Left renal pelvis (tissue), 4 donors: ENCODE measurements at places on chromosomes 7 and 10.

- no peak for DNase-seq
These were observed 153.7 kb downstream of the CACNA2D1 start for GRCh38 chr7:82289889-82290288.

GRCh38 chr10:1522237-1522636, 215.1 kb downstream of the ADARB2 start:
- DNase-seq: no peak

- DNase-seq: no peak
These were observed 3.4 kb upstream of the IL6 start for GRCh38 chr7:22723637-22724036.

DNA sequence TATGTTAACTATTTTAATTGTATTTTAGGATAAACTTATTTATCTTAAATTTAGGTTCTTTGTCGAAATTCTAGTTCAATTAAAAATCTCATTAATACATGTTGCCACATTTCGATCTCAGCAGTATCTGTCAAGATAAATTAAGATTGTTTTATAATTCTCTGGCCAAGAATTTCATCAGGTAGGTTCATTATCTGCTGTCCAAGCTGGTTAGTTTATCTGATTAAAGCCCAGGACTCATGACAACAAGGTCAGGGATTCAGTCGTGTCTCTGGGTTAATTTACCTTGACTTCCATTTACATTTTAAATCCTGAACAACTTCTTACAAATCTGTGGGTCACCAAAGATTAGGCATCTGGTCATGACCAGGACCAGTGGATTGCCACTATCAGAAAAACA, 7.6 kb downstream of the STEAP4 start:
- no peak for DNase-seq

GRCh38 chr10:12945690-12946359, 55.7 kb downstream of the CCDC3 start:
- no peak for DNase-seq

- DNase-seq: no peak
These were observed 2.6 kb upstream of the NPSR1 start for GRCh38 chr7:34655384-34655783.

DNA sequence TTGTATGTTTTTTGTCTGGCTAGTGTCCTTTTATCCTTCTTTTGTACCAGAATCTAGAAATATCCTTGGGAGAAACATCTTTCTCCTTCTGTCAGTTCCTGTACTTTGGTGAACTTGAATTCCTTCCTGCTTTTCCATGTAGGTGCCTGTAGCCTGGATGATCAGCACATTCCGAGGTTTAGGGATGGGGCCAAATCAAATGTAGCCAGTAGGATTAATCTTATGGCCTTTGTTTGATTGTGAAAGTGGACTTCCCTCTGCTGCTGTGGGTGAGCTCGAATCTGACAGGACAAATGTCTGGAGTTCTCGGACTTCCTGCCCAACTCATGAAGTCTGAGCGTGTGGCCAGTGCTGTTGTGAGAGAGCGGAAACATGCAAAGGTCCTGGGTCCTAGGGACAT, 33.2 kb upstream of the NAMPT start:
- no peak for DNase-seq

GRCh38 chr10:84525120-84525806, 196.9 kb downstream of the CCSER2 start:
- DNase-seq: no peak

- no peak for DNase-seq
These were observed 144.1 kb downstream of the HERPUD2 start for GRCh38 chr7:35550831-35551230.

DNA sequence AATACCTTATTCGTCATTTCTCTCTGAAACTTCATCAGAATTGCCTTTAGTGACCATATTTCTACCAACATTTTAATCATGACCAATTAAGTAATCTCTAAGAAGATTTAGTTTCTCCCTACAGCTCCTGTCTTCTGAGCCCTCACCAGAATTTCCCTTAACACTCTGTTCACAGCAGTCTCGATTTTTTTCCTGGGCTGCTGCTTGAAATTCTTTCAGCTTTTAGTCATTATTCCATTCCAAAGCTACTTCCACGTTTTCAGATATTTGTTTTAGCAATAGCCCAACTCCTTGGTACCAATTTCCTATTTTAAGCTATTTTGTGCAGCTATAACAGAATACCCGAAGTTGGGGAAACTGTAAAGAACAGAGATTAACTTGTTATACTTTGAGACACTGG, 192.4 kb upstream of the DKK1 start:
- DNase-seq: no peak

DNA sequence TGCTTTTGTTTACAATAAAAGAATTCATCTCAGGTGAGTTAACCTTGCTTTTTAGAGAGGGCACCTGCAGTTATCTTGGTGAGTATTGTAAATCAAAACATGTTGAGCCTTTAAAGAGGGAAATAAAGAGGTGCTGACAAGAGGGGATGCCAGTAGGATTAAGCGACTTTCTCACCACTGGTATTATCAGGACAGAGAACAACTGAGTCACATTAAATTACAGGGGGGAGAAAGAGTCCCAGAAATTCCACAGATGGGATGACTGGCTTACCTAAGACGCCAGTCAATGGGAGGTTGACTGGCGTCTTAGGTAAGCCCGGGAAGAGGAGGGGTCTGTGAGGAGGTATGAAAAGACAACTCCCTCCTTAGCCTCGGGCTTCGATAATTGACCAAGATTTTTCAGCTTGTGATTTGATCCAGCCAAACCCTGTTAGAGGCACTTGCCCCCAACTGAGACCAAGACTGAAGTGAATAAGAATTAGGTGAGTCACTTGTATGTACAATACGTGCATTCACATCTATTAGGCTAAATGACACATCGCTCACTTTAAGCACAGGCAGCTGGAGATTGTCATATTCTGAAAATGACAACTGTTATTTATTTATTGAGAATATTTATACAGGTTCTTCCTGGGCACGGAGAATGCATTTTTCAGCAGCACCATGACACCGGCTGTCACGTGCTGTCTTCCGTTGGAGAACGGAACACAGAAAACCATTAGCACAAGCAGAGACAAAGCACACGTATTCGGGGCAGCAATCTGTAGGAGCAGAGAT, 117.6 kb downstream of the SEM1 start:
- DNase-seq: no peak

GRCh38 chr7:151146761-151147160, 20.7 kb downstream of the GBX1 start:
- DNase-seq: no peak

DNA sequence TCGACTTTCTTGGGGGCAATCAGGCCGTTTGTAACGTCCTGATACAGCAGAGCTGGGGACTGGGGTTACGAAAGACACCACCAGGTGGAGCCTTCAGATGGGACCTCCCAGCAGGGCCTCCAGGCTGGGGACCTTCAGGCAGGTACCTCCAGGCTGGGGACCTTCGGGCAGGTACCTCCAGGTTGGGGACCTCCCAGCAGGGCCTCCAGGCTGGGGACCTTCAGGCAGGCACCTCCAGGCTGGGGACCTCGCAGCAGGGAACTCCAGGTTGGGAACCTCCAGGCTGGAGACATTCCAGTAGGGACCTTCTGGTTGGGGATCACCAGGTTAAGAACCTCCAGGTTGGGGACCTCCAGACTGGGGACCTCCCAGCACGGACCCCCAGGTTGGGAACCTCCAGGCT, 23.5 kb upstream of the GPR146 start:
- no peak for DNase-seq

- no peak for DNase-seq
These were observed 72.3 kb downstream of the ELMO1 start for GRCh38 chr7:37376386-37376785.

GRCh38 chr10:62249957-62250356, 18.7 kb downstream of the RTKN2 start:
- no peak for DNase-seq
